Chondrocyte (in vitro differentiated cells): ENCODE measurements at places on chromosomes 5 and 9.

- no peak for DNase-seq
These were observed 10.4 kb downstream of the TAF11L12 start for GRCh38 chr5:17620627-17621026.

DNA sequence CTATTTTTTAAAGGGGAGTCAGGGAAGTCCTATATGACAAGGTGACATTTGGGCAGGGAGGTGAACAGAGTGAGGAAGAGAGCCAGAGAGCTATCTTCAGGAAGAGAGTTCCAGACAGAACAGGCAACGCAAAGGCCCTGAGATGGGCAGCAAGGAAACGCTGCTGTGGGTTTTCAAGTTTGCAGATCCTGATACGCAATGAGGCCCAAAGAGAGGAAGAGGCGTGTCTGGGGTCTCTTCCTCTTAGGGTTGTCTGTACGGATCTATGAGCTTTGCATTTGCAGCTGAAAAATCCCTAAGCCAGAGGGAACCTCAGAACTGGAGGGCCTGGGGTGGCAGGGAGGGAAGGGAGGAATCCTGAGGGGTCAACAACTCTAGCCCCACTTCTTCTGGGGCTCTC lies 13.6 kb downstream of the FAT2 start:
- DNase-seq: no peak

- DNase-seq: no peak
These were observed 35.4 kb downstream of the PNPLA7 start for GRCh38 chr9:137514691-137515337.

DNA sequence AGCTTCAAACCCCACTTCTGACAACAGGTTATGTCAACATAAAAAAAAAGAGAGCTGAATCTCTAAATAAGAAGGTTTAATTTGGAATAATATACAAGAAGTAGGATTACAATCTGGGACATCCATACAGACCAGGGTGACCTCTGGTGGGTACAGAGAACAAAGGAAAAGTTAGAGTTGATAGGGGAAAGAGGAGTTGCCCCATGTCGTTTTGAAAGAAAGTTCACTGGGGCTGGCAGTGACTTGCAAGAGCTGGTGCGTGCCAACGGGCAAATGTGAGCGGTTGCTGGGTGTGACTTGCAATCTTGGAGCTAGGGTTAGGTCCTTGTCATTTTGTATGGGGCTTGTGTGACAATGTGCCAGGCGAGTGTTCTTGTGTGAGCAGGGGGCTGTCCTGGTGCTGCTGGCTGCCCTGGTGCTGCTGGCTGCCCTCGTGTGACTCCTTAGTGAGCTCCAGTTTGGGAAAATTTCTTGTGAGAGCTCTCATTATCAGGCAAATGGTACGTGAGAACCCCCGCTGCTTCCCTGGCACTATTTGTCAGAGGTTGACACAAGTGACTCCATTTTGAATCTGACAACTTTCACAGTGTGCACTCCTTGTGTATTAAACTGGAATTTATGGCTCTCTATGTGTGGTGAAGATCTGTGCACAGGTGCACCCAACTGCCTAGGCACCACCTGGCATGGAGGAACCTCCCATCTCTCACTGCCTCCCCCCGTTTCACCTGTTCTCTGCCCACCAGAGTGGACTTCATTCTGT lies 69.8 kb downstream of the UBE2QL1 start:
- no peak for DNase-seq

DNA sequence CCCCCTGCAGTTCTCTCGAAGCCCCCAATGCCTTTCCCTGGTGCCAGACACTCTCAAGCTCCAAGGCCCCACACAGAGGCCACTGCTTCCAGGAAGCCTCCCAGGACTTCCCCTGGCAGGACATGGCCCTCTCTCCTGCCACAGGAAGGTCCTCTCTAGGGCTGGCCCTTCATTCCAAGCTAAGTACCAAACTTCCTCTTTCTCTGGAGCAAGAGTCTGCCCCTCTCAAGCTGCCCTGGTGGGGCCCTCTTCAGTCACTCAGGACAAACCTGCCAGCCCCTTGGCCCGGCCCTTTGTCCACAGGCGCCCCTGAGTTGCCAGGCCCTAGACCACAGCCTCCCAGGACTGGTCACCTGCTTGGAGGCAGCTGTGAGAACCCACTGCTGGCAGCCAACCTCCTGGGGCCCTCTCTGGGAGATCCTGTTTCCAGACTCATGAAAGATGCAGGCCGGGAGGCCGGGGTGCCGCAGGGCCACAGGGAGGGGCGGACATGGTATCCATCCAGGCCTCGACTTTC lies 6.6 kb downstream of the NINJ1 start:
- peak; percentile 79 for DNase-seq

DNA sequence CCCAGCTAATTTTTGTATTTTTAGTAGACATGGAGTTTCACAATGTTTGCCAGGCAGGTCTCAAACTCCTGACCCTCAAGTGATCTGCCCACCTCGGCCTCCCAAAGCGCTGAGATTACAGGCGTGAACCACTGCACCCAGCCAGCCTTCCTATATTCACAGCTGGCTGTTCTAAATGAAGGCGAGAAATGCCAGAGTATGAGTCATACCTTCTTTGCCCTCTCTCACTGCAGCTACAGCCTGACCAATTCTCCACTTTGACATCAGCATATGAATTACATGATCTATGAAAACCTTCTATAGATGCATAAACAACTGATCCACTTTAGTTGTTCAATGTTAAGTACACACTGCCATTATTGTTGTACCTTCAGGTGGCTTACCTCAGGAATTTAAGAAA lies 14.5 kb downstream of the APTX start:
- no peak for DNase-seq

- no peak for DNase-seq
These were observed 202.6 kb downstream of the DENND1A start for GRCh38 chr9:123727332-123727731.

DNA sequence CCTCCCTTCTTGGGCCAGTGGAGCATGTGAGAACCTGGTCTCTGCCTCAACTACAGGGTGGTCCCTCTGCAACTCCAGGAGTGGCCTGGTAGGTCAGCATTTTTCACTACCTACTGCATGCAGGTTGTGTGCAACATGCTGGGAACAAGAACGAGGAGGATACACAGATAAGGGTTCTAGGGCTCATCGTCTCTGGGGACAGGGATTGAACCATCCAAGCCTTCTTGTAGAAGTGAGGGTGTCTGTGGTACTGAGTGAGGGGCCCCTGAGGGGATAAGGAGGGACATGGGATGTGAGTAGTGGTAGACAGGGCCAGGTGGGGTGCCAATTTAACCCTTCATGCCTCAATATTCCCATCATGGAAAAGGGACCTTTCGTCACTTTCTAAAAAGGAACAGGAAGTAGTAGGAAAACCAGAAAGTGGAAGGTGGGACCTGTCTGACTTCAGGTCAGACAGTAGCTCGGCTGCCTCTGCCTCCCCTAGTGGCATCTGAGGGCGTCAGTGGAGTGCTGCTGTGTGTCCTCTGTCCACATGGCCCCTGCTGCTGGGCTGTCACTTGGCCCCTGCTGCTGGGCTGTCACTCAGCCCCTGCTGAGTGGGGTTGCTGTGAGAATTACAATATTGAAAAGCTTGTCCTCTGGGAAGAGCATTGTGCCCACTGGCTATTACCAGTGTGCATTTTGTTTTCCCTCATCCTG lies 48.6 kb upstream of the RNU6ATAC start:
- DNase-seq: peak; percentile 57

- DNase-seq: no peak
These were observed 3.1 kb downstream of the KLF9 start for GRCh38 chr9:70411121-70411929.

DNA sequence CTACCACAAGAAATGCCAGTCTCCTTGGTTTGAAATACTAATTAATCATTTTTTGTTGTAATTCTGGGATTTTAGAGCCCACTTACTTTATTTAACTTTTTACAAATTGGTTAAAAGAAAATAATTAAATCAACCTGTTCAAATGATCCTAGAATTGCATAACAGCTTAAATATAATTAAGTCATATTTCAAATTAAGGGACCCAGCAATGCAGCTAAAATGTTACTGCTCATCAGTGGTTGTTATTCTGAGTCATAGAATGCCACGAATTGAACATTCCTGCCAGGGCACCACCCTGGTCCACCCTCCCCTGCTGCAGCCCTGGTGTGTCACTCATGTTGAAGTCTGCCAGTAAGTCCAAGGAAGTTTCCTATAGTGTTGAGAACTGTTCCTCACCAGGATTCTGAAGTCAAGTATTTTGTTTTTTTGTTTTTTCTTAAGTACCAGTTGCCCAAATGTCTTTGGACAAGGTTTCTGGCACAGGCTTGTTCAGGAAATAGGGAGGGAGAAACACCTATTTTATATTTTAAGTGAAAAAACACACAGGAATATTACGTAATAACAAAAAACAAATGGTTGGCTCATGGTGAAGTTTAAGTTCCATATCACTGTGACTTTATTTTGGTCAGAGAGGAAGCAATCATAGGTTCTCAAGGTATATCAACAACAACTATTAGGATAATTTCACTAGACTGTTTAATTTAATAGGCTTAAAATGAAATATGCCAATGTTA lies 4.3 kb upstream of the ITGA1 start:
- no peak for DNase-seq

GRCh38 chr9:16912197-16912596 lies 41.7 kb upstream of the BNC2 start:
- DNase-seq: no peak

DNA sequence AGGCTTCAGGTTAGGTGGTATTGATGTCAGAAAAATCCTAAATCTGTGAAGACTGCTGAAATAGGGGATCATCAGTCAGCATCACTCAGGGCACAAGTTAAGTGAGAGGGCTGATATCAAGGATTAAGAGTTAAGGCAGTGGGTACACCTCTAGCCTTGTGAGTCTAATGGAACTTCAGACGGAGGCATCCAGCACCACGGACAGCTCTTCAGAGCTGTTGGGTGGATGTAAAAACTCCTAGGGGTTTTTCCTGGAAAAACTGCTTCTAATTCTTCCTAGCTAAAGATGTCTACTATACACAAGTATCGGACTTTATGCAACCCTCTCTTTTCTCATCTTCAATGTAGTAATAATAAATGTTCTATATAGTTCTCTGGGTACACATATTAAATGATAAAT lies 165.9 kb downstream of the SH3GL2 start:
- no peak for DNase-seq

DNA sequence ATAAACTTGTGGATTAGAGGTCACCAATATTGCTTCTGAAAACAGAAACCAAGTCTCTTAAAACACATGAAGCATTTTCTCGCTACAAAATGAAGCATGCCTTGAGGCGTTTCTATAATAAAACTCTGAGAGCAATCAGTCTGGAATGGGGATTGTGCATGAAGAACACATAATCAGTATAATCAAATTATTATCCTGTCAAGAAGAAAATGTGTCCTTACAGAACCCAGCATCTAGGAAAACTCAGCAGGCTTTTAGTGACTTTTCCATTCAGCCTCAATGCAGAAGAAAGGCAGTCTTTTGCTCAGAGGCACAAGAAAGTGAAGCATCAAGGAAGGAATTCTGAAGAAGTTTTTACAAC lies 121.9 kb downstream of the CDH18 start:
- no peak for DNase-seq

- DNase-seq: no peak
These were observed 61.7 kb downstream of the DAP start for GRCh38 chr5:10699281-10699874.

GRCh38 chr9:84709056-84709455 lies 39.5 kb downstream of the NTRK2 start:
- DNase-seq: no peak

DNA sequence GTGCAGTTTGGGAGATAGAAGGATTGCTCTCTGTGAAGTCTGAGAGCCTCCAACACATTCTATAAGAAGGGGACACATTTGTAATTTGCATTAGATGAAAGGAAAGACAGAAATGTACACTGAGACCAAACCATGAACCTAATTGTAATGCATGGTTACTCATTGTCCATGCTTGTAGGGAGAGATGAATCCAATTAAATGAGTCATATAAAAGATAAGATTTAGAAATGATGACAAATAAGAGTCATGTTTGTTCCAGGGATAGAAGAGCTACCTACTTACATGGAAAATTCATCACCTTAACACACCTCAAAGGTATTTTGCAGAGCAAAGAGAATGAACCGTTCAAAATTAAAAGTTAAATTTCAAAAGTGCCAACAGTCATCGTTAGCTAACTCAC lies 85.1 kb downstream of the FBXL7 start:
- DNase-seq: no peak

DNA sequence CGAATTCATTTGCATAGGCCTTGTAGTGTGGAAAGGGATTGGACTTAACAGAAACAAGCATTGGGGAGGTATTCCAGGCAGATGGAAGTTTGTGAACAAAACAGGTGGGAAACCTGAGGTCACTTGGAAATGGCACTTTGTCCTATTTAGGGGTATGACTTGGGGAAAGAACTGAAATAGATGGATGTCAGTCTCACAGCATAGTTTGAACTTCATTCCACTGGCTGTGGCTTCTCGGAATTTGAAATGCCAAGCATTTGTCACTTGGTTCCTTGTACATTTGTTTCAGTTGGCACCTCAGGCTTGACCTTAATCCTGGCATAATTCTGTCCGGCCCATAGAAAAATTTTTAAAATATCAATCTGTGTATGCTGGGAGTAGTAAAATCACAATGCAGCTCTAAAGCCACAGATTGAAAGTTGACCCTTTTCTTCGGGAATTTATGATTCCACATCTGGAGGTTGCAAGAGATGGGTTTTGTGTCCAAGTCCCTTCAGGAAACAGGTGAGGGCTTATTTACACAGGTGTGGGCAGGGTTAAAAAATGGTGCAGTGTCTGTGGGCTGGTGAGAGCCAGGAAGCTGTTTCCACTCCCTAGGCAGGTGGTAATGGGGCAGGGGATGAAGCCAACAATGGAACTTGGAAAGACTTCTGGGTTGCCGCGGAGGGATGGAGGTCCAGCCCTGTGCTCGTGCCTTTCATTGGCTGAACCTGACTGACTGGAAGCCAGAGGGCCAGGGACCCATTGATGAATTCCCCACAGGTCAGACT lies 39.2 kb upstream of the PDE8B start:
- DNase-seq: no peak

GRCh38 chr9:107175816-107176435 lies 107.2 kb upstream of the RAD23B start:
- DNase-seq: no peak

DNA sequence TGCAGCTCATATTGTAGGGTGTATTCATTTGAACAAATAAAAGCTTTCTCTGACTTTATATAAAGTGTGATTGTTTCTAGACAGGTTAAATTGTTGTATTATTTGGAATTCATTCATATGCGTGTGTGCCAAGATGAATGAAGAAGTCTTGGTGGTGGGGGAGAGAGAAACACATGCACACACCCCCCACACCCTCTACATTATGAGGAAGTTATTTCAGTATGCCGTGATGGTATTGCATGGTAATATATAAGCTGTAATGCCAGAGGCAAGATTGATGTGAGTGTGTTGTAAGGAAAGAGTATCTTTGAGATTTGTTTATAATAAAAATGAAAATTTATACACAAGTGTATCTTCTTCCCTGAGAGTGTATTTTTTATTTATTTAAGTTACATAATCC lies 71.0 kb downstream of the IPO11 start:
- DNase-seq: no peak

DNA sequence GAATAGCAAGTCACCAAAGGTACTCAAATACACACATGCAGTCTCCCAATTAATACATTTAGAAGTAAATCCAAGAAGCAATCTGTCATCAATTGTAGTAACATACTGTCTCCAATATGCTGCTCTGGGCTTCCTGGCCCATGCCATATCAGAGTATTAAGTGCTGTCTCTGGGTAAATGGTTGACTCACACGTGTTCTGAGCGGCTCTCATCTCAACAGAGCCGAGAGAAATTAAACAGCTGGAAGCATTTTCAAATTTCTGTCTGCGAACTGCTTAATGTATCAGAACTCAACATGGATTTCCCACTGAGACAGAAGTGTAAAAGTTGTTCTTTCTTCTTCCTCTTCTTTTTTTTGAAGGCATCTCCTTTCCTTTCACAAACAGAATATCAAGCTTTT lies 247.3 kb upstream of the TAS2R1 start:
- DNase-seq: no peak
